Right cardiac atrium (tissue), 5 donors: ENCODE measurements at places on chromosomes 16 and 17. TPM values are rescaled to one million over a fixed set of nuclear protein-coding genes. Genes with fewer than 3 reads are reported as not detected.

DNA sequence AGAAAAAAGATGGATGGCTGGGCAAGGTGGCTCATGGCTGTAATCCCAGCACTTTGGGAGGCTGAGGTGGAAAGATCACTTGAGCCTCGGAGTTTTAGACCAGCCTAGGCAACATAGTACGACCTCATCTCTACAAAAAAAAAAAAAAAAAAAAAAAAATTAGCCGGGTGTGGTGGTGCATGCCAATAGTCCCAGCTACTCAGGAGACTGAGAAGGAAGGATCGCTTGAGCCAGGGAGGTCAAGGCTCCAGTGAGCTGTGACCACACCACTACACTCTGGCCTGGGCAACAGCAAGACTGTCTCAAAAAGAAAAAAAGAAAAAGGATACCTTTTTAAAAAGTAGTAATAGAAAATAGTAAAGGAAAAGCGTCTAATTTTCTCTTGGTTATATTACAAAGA, 20.7 kb downstream of the ZNF652 start:
- no peak for DNase-seq

GRCh38 chr16:3234543-3234856, 458 bp downstream of the ZNF200 start:
- DNase-seq: no peak

The G6PC1 gene
- total RNA-seq: not detected

DNA sequence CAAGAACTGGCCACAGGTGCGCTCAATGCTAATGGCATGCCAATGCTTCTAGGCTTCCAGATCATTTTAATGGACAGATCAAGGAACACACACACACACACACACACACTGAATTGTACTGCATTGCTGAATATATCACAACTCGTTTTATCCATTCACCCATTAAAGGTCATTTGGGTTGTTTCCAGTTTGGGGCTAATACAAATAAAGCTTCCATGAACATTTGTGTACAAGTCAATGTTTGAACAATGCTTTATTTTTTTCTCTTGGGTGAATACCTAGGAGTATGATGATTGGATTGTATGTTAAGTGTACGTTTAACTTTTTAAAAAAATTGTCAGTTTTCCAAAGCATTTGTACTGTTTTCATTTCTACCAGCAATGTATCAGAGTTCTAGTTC, 3.6 kb upstream of the PCTP start:
- DNase-seq: no peak

The BRICD5 gene
- total RNA-seq: 7.3 TPM

GRCh38 chr16:20175358-20175757, 101.7 kb upstream of the GPR139 start:
- DNase-seq: no peak

GRCh38 chr16:882256-882655, 81.7 kb upstream of the GNG13 start:
- DNase-seq: no peak
